Activated T-cell treated with anti-CD3 and anti-CD28 coated beads, Interleukin-2, amount 50 U/mL, for 24 hours (primary cell): ENCODE measurements at places on chromosomes 5 and 9.

DNA sequence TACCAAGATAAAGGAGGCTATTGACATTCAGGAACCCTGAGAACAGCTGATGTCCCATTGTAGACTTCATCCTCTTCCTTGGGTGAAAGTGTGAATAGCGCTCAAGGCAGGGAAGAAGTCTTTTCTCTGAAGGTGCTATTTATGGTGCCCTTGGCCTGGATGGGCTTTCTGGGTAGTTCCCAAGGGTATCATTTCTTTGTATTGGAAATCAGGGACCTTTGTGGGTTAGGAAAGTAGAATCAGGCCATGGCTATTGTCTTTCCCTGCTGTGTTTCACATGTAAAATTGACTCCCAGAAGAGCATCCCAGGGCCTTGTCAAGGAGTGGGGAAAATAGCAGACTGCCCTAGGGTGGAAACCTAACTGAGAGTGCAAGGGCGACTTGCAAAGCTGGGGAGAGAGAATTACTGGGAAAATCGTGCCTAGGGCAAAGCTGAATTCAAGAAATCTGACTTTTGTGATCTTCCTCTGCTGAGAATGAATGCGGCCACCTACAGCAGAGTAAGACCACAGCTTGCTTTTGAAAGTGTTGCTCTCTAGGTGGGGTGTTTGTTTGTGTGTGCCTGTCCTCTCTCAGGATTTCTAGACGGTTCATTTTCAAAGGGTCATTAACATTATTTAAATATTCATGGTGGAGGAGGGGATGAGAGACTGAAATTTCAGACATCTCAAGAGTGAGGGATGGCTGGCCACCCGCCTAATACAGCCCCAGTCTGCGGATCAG, 160.6 kb downstream of the C9orf152 start:
- no peak for DNase-seq

DNA sequence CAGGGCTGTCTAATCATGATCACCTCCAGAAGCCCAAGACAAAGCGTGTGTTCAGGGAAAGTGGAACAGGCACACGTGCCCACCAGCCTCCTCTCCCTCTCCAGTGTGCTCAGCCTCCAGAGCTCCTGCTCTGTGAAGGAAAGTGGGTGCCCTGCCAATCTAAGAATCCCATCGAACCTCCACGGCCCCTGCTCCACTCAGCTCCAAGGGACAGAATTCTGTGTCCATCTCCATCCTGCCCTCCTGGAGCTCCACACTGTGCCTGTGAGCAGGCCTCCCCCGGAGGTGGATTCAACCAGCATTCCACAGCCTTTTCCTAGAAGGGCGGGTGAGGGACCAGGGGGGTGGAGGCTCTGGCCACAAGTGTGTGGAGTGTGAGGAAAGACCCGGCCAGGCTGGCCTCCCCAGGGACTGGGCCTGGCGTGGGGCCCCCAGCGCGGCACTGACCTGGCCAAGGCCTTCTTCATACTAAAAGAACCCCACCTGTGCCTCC, 6.0 kb downstream of the EEIG1 start:
- peak; percentile 56 for DNase-seq

- no peak for DNase-seq
These were observed 136.0 kb upstream of the NREP start for GRCh38 chr5:111892949-111893348.

GRCh38 chr9:104766025-104766424, 2.1 kb downstream of the NIPSNAP3B start:
- DNase-seq: no peak

GRCh38 chr5:80761176-80761575, 106.4 kb upstream of the DHFR start:
- DNase-seq: no peak

- no peak for DNase-seq
These were observed 352.1 kb downstream of the GADD45G start for GRCh38 chr9:89956907-89957306.

- DNase-seq: no peak
These were observed 172.6 kb upstream of the CDH12 start for GRCh38 chr5:23025629-23026233.

- no peak for DNase-seq
These were observed 335.8 kb downstream of the IRX2 start for GRCh38 chr5:2415678-2416077.

GRCh38 chr5:144731786-144732185, 561.1 kb downstream of the KCTD16 start:
- DNase-seq: no peak
